GM13977 (cell line): ENCODE measurements at places on chromosomes 16 and 17.

- no peak for DNase-seq
Measured at GRCh38 chr16:9755081-9755480, 427.1 kb downstream of the GRIN2A start.

DNA sequence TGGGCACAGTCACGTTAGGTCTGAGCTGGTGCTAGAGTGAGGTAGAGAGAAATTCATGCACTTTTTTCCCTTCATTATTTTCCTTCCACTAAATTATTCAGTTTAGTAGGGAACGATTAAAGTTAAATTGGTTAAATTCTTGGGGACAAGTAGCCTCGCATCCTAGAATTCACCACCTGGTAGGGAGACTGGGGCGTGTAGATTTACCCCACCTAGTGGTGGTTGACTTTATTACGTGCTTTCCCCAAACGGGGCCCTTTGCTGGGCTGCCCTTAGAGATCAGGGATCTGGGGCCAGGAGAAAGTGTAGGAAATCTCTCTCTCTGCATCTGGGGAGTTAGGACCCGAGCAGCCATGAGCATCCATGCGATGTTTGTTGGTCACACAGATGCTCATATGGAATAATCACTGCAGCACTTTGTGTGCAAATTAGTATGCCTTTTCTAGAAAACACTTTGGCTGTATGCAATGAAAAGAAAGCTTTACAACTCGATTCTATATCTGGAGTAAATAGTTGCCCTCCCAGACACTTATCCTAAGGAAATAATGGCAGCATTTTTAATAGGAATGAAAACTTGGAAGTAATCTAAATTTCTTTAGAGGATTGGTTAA, 107.0 kb downstream of the PLCG2 start:
- DNase-seq = peak; percentile 63

GRCh38 chr17:70969521-70970034, 800.2 kb downstream of the KCNJ2 start:
- no peak for DNase-seq

- DNase-seq = no peak
Measured at GRCh38 chr16:86363057-86363490, 147.3 kb upstream of the FOXF1 start.

DNA sequence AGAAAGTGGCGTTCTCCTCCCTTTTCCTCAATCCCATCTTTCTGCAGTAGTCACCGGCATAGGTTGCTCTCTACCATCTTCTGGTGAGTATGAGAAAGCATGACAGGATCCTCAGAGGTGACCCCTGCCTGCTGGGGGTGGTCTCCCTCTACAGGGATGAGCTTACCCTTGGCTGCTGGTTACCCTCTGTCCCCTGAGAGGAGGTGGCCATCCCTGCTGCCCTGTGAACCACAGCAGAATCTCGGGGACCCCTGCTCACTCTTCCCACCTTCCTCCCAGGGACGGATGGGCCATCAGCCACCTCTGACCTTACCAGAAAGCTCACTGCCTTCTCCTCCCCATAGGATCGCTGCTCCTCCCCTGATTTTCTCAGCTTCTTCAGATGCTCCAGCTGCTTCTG, 7.8 kb downstream of the MEFV start:
- DNase-seq = no peak

- DNase-seq = peak; percentile 91
Measured at GRCh38 chr17:732067-732901, at the start of gene TLCD3A. Gene TLCD3A (plus strand): TSS chr17:732596. CDS start chr17:732648, 52 bp downstream.

DNA sequence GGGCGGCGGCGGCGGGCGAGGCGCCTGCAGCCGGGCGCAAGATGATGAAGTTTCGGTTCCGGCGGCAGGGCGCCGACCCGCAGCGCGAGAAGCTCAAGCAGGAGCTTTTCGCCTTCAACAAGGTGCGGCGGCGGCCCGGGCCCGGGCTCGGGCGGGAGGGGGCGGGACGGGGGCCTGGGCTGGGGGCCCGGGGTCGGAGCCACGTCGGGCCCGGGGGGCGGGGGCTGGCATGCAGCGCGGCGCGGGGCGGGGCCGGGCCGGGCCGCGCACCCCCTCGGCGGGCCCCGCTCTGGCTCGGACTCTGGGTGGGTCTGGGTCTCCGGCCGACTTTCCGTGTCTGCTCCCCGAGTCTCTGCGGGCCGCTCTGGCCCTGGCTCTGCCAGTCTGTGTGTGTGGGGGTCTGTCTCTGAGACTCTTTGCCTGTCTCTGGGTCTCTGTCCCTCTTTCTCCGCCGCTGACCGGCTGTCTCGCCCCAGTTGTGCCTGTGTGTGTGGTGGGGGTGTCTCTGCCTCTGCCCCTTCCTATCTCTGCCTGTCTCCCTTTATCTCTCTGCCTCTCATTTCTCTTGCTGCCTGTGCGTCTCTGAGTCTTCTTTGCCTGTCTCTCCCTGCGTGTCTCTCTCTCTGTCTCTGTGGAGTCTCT, 328 bp downstream of the LLGL1 start:
- no peak for DNase-seq

- DNase-seq = no peak
Measured at GRCh38 chr17:2138761-2139160, 83.9 kb downstream of the HIC1 start.

DNA sequence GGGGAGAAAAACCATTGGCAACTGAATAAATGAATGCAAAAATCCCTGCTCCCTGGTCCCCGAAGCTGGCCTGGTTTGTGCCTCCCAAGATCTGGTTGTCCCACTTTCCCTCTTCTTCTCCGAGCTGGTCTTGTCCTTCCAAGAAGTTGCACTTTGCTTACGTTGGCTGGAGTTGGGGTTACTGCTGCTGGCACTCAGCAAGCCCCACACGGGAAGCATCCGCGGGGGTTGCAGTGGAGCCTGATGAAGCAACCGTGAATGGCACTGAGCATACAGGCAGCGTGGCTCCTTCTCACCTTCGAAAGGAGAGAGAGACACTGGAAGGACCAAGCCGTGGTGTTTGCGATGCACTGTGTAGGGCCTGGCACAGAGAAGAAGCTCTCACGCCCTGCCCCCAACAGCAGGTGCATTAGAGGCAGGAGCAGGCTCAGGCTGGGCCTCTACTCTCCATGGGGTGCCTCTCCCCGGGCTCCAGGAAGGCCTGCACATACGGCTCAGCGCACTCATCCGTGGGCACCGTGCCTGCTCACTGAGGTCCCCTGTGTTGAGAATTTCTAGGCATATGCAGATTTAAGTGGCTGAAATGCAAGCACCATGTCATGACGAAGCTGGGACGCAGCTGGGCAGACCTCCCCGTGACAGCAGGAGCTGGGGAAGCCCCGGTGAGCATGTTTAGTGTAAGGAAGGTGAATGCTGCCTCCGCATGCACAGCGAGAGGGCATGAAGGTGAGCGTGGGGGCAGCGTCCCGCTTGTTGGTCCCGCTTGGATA, 12.1 kb downstream of the CA5A start:
- peak; percentile 90 for DNase-seq

GRCh38 chr16:55710466-55710865, 54.7 kb downstream of the SLC6A2 start:
- DNase-seq = no peak

DNA sequence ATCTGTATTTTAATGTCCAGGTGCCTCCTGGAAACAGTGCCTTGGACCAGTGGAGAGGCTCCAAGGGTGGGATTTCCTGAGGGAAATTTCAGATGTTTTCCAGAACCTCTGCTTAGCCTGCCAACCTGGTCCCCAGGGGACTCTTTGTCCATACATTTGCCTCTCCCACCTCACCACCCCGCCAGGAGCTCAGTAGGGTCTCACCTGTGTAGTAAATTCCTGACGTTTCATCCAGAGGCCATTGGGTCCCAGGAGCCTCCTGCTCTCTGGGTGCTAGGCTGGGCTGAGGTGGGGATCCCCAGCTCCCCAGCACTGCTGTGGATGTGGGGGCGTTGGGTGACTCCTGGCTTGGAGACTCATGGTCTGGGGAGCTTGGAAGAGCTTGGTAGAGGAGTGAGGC, 2.7 kb downstream of the NLRP1 start:
- no peak for DNase-seq

DNA sequence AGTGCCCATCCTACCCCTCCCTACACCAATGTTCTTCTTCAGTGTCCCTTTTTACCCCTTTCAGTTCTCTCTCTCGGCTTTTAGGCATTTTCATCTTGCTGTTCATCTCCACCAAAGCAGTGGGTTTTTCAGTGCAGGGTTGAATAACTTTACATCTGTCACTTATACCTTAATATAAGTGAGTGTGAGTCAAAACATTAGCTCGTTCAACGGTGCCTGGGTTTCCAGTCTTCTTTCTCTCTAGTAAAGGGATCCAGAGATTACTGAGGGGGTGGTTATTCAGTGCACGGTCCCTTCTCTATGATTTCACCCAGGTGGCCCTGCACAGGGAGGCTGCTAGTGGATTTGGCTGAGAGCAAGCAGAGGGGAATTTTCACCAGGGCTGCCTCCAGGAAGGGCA, 210.6 kb upstream of the CDH5 start:
- no peak for DNase-seq

GRCh38 chr17:68512960-68513474, 787 bp downstream of the PRKAR1A start:
- DNase-seq = no peak

GRCh38 chr17:41015454-41015853, 6.5 kb upstream of the KRTAP3-1 start:
- no peak for DNase-seq

DNA sequence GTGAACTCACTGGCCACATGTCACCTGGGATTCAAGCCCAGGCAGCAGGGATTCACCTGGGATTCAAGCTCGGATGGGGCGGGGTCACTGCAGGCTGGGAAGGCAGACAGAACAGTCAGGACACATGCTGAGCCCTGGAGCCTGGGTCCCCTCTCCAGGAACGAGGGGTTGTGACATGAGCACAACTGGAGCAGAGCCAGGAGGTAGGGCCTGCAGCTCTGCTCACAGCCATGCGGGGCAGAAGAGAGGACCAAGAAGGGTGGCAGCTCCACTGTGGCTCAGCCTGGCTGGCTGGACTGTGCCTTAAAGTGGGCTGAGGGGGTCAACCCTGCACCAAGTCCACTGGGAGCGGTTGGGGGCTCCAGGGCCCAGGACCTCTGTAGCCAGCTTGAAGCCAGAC, 150.1 kb downstream of the RAB11FIP4 start:
- DNase-seq = no peak

DNA sequence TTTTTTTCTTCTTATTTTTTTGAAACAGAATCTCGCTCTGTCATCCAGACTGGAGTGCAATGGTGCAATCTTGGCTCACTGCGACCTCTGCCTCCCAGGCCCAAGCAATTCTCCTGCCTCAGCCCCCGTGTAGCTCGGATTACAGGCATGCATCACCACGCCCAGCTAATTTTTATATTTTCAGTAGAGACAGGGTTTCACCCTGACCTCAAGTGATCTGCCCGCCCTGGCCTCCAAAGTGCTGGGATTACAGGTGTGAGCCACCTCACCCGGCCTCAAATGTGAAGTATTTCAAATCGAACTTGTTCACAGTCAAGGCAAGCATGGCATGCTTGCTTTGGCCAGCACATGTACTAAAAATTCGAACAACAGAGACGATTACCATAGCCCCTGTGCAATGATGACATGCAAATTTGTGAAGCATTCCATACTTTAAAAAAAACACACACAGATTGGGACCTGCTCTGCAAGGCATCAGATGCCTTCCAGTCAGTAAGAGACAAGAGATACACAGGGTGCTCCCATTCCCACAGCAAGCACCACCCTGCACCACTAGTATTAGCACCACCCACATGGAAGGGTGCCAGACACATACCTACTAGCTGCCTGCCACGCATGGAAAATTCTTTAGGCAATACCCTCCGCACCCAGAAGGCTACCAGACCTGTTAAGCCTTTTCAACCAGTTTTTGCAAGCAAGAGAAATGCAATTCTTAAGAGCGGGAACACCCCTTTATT, 47.2 kb downstream of the ANKRD11 start:
- DNase-seq = no peak

- DNase-seq = no peak
Measured at GRCh38 chr17:66767154-66767933, 67.6 kb upstream of the CACNG5 start.

- DNase-seq = no peak
Measured at GRCh38 chr17:66306446-66306845, 4.0 kb downstream of the PRKCA start.

- DNase-seq = no peak
Measured at GRCh38 chr17:16129441-16130205, 85.7 kb downstream of the NCOR1 start.

DNA sequence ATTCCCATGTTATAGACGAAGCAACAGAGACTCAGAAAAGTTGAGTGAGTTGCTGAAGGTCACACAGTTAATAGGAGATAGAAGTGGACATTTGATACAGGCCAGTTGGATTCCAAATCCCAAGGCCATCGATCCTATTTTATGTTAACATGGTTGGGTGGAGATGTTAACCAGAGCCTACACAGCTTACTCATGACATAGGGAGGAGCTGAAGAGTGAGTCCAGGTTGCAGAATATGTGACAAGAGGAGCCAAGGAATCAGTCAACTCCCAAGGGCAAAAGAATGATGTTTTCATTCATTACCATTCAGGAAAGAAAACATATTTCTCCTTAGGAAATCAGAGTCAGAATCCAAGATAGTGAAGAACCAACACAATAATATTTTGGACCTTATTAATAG, 40.3 kb upstream of the GAS7 start:
- no peak for DNase-seq

GRCh38 chr16:4194661-4195060, 47.2 kb downstream of the SRL start:
- no peak for DNase-seq

GRCh38 chr17:55246583-55246982, 18.2 kb upstream of the HLF start:
- DNase-seq = no peak

DNA sequence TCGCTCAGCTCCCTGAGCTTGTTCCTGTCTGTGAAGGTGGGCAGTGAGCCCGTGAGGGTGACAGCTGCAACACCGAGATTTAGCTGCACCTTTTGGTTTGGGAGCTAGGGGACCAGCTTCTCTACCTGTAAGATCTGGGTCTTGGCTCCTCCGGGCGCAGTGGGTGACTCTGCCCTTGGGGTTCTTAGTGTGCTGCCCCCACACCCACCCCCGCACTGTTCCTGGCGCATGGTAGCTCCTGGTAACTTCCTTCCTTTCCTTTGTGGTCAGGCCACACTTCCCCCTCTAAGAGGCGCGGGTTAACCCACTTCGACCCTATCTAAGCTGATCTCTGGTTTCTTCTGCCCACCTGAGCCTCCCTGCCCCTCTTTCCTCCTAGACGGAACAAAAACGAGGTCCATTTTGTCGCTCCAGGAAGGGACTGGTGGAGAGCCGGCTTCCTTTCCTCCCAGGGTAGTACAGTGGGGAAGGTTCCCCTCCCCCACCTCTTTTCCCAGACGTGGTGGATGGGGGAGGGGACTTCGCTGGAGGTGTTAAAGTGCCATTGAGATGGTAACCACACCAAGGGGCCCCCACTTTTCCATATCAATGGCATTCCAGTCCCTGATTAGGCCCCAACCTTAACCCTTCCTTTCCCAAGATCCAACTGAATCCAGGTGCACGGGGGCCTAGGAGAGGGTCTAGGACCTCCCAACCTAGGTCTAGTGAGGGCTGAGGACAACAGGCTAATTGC, 4.6 kb upstream of the CLDN9 start:
- no peak for DNase-seq

DNA sequence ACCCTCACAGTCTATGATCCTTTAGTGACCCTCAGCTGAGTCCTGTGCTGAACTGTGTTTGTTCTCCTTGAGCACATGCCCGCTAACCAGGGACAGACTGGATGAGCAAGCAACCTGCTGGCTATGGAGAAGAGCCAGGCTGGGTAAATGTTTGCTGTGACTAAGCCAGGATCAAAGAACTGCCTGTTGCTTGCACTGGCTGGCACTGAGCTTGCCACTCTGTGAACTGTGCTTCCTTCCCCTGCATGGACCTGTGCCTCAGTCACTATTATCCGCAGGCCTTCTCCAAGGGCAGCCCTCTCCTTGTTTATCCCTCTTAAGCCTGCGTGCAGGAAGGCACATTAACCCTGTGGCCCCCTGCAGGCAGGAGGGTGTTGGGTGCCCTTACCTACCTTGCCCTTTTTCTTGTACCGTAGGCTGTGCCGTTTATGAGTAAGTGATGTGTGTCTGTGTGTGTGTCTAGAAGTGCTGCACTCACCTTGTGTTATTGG, 7.4 kb downstream of the PNPO start:
- no peak for DNase-seq
